ENCODE measurements at places on chromosomes 7 and 10.

- no peak for DNase-seq
These were observed 744 bp upstream of the BICC1 start for GRCh38 chr10:58511765-58512490.

DNA sequence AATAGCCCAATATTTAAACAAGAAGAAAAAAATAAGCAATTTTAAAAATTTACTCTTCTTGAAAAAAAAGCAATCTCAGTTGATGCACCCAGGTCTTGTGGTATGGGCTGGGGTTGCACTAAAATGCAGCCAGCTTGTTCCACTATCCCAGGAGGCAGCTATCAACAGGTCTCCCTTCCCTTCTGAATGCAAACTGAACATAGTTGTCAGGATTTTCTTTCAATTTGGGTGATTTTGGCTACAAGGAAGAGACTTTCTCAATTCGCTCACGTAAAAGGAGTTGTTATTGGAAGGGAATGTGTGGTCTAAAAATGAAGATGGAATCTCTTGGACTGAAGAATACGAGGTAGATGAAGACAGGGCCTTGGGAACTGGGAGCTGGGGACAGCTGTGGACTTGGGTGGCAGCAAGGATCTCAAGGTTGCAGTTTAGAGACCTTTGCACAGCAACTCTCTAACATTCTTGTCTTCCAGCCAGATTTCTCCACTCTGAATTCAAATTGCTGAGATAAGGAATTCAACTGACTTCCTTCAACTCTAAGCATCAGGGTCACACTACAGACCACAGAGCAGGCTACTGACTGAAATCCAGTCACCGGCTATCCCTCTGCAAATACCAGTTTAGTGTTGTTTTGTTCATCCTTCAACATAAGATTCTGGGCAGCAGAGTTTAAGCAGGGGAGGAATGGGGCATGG is 3.1 kb upstream of the TMEM26 start:
- DNase-seq: no peak

GRCh38 chr10:129033790-129034272 is 433.2 kb upstream of the MGMT start:
- DNase-seq: no peak

DNA sequence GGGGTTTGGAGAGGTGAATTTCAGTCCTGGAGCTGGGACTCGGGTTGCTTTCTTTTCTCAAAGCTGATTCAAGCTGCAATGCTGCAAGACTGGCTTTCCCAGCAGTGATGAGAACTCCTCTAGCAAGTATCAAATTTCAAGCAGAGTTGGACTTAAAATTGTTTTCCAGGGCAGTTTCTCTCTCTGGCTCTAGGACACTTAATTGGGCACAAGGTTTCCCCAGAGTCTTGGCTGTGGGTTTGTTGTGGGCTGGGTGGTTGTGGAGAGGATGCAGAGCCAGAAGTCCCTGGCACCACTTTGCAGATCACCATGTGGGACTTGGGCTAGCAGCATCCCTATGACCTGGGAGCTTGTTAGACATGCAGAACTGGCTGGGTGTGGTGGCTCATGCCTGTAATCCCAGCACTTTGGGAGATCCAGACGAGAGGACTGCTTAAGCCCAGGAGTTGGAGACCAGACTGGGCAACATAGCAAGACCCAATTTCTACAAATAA is 16.8 kb downstream of the AKR1B15 start:
- no peak for DNase-seq

- DNase-seq: no peak
These were observed 184.9 kb downstream of the EMX2 start for GRCh38 chr10:117727421-117727820.

GRCh38 chr7:1667566-1668395 is 2.3 kb upstream of the ELFN1 start:
- no peak for DNase-seq

GRCh38 chr7:102991077-102991539 is 78.3 kb downstream of the LRRC17 start:
- no peak for DNase-seq

- DNase-seq: no peak
These were observed 90.9 kb downstream of the CHST15 start for GRCh38 chr10:124002391-124003069.

DNA sequence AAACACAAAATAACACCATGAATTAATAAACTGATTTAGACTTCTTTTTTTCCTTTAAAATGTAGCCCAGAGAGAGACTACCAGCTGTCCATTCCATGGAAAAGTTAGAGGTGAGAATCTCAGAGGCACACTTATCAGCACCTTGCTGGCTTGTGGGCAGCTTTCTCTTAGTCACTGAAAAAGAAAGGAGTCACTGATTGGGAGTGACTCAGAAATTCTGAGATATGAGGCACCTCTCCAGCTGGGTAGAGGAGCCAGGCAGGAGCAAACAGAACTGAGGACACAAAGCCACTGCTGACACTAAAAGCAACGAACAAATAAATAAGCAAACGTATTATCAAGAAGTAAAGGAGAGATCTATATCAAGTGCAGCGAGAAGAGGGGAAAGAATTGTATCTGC is 310.6 kb downstream of the PARD3 start:
- DNase-seq: no peak

DNA sequence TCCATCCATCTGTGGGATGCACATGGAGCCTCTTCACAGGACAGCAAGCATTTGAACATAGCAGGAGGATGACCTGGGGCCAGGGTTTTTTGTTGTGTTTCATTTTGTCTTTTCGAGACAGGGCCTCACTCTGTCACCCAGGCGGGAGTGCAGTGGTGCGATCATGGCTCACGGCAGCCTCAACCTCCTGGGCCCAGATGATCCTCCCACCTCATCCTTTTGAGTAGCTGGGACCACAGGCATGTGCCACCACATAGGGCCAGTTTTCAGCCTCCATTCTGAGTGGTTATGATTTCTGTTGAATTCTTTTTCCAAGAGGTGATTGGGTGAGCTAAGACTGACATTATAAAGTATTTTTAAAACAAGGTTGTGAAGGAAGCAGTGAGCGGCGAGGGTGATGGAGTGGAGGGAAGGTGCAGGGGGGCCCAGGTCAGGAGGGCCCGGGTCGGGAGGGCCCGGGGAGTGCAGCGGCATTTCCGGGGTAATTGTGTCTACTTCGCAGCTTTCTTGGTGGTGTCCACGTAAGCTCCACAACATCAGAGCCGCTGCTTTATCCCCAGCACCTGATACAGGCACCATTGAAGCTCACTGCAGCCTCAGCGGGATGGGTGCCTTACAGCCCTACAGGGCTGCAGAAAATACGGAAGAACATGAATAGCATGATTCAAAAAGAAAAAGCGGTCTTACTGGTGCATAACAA is 12.0 kb upstream of the LARP4B start:
- DNase-seq: no peak

DNA sequence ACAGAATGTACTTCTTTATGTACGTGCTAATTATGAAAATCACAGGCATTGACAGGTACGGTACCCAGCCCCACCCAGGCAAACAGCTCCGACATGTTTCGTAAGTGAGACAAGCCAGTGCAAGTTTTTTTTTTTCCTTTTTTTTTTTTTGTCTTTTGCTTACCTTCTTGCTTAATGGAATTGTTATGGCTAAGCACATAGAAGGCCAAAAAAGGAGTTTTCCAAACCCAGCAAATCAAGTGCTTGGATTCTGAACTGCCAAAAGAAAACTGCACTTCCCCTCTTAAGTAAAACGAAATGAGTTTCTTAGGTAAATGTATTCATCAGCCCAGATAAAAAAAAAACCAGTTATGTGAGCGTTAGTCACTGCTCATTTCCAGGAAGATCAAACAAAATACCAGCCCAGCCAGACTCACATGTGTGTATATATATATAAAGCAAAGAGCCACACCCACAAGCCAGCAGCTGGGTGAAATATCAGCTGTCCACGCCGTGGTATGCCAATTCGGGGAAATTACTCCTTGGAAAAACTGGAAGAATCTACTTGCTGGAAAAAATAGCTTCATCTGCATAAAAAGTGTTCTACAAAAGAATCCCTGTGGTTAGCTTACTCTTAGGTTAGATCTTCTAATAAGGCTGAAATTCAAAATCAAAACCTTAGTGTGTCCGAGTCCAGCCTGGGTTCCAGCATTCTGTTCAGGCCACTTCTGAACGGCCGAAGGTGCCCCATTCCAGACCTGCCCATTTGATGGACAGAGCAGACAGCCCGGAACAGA is 8.0 kb downstream of the KLF6 start:
- DNase-seq: peak; percentile 31

DNA sequence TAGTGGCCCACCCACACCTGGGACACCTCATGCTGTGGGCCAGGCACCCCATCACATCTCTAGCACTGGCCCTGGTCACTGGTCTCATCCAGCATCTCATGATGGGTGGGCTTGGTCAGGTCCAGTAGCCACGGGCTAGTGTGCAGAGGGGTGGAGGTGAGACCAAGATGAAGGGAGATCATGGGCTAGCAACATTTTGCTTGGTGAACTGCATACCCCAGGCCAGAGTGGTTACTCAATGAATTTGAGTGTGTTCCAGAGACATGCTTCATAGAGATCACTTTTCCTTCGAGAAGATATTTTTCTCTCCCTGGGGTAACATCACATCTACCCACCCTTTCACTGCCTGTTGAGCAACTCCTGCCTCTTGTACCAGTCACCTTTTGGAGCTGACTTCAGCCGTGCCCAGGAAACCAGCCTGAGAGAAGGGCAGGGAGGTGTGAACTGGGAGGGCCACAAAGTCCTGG is 44.2 kb downstream of the MINDY4 start:
- DNase-seq: no peak

DNA sequence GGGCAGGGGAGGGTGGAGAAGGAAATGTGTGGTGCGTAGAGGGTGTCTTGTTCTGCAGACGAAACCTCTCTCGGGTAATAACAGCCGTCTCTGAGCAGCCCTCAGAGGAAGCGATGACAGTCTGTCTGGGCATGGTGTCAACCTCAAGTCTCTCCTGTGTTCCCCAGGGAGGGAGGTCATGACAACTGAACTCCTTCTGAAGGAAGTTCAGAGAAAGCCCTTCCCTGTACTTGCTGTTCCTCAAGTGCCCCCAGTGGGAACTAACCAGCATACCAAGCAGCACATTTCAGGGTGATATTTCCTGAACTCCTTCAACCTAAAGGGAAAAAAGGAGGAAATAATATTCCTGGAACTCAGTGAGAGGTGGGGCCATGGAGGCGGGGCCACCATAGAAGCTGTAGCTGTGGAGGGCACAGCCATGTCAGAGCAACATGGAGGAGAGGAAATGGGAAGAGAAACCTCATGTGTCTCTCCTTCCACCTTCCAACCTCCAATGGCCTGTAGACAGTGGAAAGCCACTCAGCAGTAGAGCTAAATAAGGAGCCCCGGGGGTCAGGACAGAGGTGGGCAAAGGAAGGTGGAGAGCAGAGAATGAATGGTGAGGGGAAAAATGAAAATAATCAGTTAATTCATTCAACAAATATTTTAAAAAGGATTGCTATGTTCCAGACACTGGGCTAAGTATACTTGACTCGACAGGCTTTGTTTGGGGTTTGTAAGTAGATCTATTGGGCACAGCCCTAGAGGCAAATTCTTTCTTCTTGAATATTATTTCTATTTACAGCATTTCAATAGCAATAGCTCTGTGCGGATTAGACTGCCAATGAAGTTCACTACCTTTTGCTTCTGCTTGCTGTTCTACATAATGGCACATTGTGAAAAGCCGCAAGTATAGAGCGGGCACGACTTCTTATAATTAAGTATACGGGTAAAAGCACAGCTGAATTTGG is 61.0 kb upstream of the AOAH start:
- peak; percentile 42 for DNase-seq

- no peak for DNase-seq
These were observed 22.9 kb downstream of the STRIP2 start for GRCh38 chr7:129457101-129457500.

- DNase-seq: no peak
These were observed 179.2 kb upstream of the NAMPT start for GRCh38 chr7:106463851-106464611.

DNA sequence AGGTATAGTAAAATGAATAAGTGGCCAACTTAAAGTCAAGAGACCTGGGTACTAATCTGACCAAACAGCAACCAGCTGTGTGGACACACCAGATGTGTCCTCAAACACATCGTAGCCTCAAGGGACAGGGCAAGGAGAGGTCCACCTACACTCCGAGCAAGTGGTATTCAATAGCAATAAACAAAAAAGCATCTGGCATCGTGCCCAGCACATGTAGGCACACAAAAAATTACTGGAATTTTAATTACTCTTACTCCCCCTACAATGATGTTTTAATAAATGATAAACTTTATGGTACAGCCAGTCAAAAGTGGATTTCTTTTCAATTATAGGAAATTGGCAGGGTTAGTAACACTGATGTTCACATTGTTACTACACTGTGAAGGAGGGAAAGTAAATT is 3.5 kb upstream of the RGS10 start:
- no peak for DNase-seq

DNA sequence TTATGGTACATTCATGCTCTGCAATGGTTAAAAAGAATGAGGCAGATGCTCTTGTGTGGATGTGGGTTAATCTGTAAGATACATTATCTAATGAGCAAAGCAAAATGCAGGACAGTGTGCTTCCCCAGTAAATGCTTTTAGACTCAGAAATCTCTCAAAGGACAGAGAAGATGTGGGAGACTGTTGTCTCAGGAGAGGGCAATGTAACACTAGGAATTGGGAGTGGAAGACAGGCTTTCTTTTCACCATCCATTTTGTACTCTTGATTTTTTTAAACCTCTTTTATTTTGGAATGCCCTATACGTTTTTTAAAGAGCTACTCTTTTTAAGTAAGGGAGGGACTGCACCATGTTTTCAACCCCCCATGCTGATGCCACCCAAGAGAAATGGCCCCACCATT is 77.5 kb upstream of the ADAM12 start:
- DNase-seq: no peak

DNA sequence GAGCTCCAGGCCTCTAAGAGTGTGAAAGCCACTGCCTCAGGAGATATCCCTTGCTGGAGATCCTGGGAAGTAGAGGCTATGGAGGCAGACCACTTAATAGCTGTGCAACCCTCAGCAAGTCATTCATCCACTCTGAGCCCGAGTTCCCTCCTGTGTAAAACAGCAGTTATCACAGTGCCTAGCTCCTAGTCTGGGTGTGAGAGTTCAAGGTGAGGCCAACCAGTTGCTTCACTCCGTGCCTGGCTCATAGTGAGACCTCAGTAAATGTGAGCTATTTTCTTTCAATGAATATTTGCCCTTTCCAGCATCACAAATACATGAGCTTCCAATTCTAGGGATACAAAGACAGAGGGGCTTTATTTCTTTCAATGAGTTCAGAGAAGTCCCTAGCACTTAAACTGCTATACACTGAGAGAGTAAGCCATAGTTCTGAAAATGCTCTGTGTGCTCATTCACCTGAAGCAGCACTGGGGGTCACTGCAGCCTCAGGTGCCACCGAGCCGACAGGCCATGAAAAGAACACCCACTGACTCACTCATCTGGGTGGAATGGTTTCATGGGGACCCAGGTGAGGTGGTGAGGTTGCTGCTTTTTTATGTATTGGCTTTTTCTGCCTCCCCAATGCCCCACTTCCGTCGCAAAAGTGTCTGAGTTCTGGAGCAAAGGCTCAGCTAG is 259.8 kb downstream of the KCNMA1 start:
- no peak for DNase-seq

GRCh38 chr7:120742372-120742771 is 115.6 kb downstream of the TSPAN12 start:
- DNase-seq: no peak

GRCh38 chr10:119755446-119755845 is 29.6 kb downstream of the INPP5F start:
- DNase-seq: no peak
